PC-3 (cell line): ENCODE measurements at places on chromosomes 4 and X. TPM values are rescaled to one million over a fixed set of nuclear protein-coding genes. Genes with fewer than 3 reads are reported as not detected.

SH3BGRL gene
- 22.9 and 26.4 TPM in 2 replicates for total RNA-seq

MAGED4B gene
- total RNA-seq = 2.8 and 31.8 TPM in 2 replicates

HSD17B13 gene
- 0.18 TPM in 1 of 2 replicates, not detected in the other for total RNA-seq

ZCCHC12 gene
- 0.07 TPM in 1 of 2 replicates, not detected in the other for total RNA-seq

GRCh38 chrX:7614616-7615015 is 228.4 kb upstream of the VCX start:
- DNase-seq = no peak

DNA sequence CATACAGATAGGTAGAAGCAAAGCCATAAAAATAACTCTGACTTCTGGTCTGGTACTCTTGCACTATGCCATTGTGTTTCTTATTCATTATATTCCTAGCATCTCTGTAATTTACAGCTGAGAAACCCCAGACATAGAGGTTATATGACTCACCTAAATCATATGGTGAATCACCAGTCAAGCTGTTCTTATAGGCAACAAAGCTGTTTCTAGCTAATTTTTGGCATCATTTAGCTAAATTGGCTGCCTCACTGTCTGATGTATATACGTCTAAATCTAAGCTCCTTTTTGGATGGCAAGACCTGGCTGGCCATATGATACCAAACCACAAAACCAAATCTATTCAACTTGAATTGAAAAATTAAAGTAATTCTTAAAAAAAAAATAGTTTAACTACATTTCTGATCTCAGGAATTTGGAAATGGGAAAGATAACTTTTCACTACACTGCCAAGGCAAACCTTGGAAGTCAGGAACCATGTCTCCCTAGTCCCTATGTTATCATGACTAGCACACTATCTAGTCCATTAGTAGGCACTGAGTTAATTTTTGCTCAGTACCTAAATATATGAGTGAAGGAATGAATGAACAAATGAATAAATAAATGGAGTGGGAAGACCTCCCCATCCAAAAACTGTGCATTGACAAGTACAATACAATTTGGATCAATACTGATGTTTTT is 41.3 kb upstream of the STAG2 start:
- peak; percentile 75 for DNase-seq

DNA sequence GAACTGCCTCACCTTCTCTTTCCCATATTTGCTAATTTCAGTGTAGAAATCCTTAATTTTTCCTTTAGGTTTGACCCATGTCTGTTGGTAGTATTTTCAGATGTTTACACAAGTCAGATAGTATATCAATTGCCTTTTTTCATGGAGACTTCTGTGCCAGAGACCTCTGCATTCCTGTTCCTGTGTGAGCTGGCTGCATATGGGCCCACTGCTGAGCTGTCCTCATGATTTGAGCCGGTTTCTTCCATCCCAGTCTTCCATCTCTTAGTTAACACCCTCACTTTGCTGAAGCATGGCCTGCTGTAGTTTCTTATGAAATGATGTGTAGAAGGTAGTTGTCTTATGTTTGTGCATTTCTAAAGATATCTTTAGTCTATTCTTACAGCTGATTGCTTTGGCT is 40.0 kb downstream of the CDS1 start:
- no peak for DNase-seq

GRCh38 chrX:107721318-107721717 is 54.3 kb downstream of the TSC22D3 start:
- DNase-seq = no peak

GRCh38 chrX:126552313-126553022 is at the start of gene DCAF12L1:
DCAF12L1 (minus strand) TSS chrX:126552814; CDS start chrX:126552608, 206 bp downstream.
- DNase-seq = no peak

DNA sequence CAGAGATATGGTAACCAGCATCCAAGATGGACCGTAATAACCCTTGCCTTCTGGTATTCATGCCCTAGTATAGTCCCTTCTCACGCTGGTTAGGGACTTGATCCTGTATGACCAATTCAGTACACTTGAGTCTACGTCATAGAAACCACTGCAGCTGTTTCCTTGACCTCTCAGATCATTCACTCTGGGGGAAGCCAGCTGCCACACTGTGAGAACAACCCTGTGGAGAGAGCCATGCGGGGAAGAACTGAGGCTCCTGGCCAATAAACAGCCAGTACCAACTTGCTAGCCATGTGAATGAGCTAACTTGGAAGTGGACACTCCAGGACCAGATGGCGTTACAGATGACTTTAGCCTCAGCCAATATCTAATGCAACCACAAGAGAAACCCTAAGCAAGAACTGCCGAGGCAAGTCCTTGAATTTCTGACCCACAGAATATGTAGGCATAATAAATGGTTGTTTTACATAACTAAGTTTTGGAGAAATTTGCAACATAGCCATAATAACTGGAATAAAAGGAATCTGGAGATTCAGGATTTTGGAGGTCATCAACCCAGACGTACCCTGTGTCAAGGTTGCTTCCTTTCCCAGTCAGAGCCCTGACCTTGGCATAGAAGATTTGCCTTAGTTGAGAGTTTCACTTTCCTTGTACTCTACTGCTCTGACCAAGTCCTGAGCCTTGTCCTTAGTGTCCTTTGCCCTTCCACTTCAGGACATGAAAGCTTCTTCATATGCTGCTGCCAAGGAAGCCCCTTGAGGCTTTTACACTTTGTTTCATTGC is 87.3 kb upstream of the ZNF81 start:
- DNase-seq = no peak

- DNase-seq = no peak
Measured at GRCh38 chr4:151313306-151314009, 11.9 kb downstream of the SH3D19 start.

DNA sequence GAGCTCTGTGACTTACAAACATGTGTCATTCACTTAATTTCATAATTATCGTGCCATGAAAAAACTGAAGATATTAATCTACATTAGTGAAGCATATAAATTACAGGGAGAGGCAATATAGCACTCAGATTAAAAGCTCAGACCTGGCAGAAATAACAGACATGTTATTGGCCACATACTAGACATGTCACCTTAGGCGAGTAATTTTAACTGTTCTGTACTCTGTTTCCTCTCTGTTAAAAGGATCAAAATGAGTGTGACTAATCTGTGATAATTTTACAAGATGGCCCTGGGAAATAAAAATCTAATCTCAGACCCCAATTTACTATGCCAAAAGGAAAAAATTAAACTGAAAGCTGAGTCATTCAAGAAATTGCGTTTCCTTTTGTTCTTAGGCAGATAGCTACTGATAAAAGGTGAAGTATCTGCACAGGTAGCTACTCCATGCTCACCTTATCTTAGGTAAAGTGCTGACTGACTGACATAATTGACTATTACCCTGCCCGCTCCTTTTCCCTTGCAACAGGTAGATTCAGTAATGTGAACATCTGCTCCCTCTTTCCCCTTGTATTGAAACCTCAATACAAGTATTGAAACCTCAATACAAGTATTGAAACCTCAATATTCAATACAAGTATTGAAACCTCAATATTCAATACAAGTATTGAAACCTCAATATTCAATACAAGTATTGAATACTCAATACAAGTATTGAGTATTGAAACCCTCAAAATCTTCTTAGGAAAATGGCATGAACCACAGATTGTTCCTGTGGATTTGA is 33.2 kb downstream of the RELL1 start:
- no peak for DNase-seq

- DNase-seq = no peak
Measured at GRCh38 chr4:80171251-80171650, 26.1 kb upstream of the PRDM8 start.

DNA sequence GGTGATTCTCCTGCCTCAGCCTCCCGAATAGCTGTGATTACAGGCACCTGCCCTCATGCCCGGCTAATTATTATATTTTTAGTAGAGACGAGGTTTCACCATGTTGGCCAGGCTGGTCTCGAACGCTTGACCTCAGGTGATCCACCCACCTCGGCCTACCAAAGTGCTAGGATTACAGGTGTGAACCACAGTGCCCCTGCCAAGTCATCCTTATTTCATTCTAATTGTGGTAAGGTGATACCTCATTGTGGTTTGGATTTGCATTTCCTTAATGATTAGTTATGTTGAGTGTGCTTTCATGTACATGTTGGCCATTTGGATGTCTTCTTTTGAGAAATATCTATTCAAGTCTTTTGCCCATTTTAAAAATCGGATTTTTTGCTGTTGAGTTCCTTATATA is 93.0 kb downstream of the USP9X start:
- no peak for DNase-seq
